ENCODE measurements at places on chromosomes 2 and 18. TPM values are rescaled to one million over a fixed set of nuclear protein-coding genes. Genes with fewer than 3 reads are reported as not detected.

DNA sequence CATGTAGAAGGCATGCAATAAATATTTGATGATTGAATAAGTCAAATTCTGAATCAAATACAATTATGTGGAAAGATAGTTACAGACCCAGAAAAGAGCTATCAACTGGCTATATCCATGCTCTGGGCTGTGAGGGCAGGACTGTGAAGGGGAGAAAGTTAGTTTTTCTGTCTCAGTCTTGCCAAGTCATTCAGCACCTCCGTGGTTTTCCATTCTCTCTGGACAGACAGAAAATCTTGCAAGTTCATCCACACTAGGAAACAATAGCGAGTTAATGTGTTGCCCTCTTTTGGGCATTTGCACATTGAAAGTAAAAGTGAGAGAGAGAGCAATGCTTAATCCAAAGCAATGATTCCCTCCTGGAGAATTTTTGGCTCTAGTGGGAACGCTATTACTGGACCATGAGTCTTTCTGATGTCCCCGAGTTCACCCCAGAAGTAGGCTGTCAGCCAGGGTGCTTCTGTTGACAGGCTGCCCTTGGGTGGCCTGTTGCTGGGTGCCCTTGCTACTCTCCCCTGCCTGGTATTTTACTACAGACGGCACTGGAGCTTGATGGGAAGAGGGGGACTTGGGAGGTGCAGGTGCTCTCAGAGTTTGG, 238.3 kb downstream of the LOXHD1 start:
- DNase-seq: no peak

DNA sequence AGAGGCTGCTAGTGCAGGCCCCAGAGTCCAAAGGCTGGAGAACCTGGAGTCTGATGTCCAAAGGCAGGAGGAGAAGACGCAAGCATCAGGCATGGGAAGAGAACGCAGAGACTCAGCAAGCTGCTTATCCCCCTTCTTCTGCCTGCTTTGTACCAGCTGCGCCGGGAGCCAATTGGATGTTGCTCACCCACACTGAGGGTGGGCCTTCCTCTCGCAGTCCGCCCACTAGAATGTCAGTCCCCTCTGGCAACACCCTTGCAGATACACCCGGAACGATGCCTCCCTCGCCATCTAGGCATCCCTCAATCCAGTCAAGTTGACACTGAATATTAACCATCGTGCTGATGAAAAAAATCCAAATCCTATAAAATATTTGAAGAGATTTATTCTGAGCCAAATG, 141.6 kb downstream of the TWIST2 start:
- DNase-seq: no peak

GRCh38 chr2:43298500-43298899, 72.1 kb upstream of the ZFP36L2 start:
- DNase-seq: no peak

DNA sequence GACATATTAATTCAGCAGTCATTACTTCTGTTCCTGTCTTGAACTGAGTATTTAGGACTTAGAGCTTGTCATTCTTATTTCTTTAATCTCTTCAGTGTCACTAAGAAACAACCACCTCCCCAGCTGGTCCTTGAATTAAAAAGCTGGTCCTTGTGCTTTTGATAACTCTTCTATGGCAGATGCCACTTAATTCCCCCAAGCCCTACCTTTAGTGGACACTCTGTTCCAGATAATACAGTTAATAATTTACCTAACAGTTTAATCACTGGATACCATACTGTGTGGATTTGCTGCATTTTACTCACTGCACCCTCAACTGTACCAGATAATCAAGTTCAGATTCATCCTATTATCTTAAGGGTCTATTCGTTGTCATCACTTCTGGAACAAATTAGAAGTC, 73.1 kb downstream of the SKA1 start:
- no peak for DNase-seq

- DNase-seq: no peak
Measured at GRCh38 chr2:129203331-129203730, 776.1 kb upstream of the RAB6C start.

GRCh38 chr2:128299628-128300027, 19.0 kb downstream of the HS6ST1 start:
- no peak for DNase-seq

DNA sequence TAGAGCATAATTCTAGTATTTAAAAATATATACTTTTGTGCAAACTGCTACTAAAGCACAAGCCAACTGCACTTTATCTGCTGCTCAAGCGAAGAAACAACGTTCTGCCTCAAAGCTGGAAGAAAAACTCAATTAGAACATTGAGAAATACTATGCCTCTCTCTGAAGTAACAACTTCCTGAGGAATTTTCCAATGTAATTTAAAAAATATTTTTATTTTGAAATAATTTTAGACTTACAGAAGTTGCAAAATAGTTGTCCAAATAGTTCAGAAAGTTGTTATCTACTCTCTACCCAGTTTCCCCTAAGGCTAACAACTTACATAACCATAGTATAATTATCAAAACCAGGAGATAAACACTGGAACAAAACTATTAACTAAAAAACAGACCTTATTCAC, 12.3 kb upstream of the POLI start:
- no peak for DNase-seq

- DNase-seq: no peak
Measured at GRCh38 chr2:102261467-102262135, 49.8 kb upstream of the IL1RL1 start.

GRCh38 chr2:240469239-240469636, 33.8 kb downstream of the GPC1 start:
- DNase-seq: peak; percentile 9

DNA sequence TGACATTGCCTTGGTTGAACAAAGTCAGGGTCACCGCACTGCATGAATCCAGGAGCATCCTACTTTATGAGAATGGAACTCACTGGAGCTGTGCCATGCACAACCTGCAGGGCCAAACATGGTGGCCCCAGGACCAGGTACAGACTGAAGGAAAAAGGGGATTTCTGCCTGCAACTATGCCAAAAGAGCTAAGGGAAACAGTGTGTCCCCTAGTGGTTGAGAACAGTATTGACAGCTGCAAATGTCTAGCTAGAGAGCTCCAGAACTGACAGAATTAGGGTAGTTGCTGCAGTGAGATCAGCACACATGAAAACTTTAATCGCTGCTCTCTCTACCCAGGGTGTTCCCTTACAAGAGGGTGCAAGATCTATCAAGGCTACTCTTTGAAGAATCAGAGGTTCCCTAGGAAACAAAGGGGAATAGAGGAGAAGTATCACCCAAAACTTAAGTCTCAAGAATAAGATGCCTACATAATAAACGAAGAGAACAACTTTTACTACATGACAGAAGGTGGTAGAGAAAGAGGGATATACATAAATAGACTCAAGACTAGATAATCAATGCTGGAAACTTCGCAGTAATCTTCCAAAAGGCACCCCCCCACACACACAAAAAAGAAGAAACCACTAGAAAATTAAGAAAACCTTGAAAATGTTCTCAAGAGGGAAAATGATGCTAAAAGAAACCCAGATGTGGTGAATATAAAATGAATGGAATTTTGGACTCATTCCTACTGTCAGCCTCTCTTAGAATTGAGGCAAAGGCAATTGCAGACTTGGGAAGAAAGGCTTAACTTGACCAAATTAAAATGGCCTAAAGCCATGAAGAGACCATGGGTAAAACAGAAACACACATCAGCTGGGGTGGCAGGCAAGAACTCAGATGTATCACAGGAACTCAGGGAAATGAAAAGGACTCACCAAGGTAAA, 43.6 kb upstream of the IHH start:
- DNase-seq: no peak

GRCh38 chr2:4931721-4932365, 760.3 kb upstream of the SOX11 start:
- no peak for DNase-seq

DNA sequence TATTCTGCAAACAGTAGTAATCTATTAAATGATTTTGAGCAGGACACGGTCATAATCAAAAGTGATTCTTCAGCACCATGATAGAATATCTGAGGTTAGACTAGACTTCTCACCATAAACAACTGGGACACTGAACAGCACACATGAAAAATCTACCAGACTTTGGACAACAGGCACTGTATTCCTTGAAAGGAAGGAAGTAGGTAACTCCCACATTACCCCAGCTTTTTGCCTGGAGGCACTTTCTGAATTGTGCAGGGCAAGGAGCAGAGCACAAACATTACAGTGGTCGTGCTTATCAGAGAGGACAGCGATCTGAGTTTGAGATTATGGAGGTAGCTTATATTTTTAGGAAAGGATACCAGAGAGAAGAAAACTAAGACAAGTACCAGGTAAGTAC, 25.3 kb upstream of the IL1RL1 start:
- no peak for DNase-seq

DNA sequence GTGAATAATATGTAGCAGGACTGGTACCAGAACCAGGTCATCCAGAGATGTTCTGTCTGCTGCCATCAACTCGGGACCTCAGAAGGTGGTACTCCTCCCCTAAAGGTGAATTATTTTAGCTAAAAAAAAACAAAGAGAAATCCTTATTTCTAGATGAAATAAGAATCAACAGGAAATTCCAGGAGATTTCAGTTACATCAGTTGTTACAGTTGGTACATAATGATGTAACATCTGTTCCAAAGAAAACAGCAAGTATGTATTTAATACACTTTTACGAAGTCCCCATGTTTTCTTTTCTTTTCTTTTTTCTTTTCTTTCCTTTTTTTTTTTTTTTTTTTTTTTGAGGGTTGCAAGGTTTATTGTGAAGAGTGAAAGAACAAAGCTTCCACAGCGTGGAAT, 33.6 kb upstream of the CD28 start:
- no peak for DNase-seq

- DNase-seq: no peak
Measured at GRCh38 chr2:177556153-177556552, 163.6 kb downstream of the AGPS start.

Gene SERPINB12
- total RNA-seq: not detected

Gene ACADL
- 0.26 TPM for total RNA-seq

Gene HOXD12
- total RNA-seq: 0.76 TPM

Gene GDF7
- total RNA-seq: 1.5 TPM

Gene FOXD4L1
- not detected for total RNA-seq

Gene HOXD9
- 3.8 TPM for total RNA-seq

Gene TMEM163
- 1.2 TPM for total RNA-seq

Gene AMER3
- total RNA-seq: not detected

Gene HDAC4
- total RNA-seq: 60.2 TPM

Gene RBMS1
- 30.5 TPM for total RNA-seq

Gene RUFY4
- total RNA-seq: not detected

Gene COL4A3
- 0.76 TPM for total RNA-seq

Gene CAPN13
- total RNA-seq: not detected

Gene ARL4C
- 15.6 TPM for total RNA-seq
